ENCODE measurements at places on chromosomes 7 and 10. TPM values are rescaled to one million over a fixed set of nuclear protein-coding genes. Genes with fewer than 3 reads are reported as not detected.

- DNase-seq = no peak
Measured at GRCh38 chr7:158098125-158099030, 489.2 kb downstream of the PTPRN2 start.

- no peak for DNase-seq
Measured at GRCh38 chr7:156962145-156962544, 12.6 kb downstream of the NOM1 start.

GRCh38 chr10:48213047-48213446 is 61.4 kb downstream of the FRMPD2 start:
- no peak for DNase-seq

- peak; percentile 42 for DNase-seq
Measured at GRCh38 chr7:75905785-75906604, 9.0 kb upstream of the POR start.

- DNase-seq = peak; percentile 12
Measured at GRCh38 chr10:92419740-92420545, 129.0 kb downstream of the MARCHF5 start.

DNA sequence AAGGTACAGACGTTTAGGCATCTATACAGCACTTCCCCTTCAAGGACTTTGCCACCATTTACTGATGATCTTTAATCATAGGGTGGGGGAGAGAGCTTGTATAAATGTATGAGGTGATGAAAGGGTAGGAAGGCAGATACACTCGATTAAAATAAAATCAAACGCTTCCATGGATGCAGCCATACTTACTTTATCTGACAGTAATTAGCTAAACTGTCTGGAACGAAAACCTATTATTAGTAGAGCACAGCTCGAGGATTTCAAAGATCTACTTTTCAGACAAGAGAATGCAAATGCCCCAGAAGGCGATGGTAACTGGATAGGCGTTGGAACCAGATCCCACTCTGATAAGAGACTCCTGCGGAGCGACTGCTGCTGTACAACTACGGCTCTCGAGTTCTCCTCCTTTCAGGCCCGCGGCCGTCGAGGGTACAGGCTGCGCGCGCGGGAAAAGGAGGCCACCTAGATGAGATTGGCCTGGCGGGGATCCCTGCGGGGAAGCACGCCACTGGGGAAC is 3.1 kb upstream of the NKX2-3 start:
- no peak for DNase-seq

DNA sequence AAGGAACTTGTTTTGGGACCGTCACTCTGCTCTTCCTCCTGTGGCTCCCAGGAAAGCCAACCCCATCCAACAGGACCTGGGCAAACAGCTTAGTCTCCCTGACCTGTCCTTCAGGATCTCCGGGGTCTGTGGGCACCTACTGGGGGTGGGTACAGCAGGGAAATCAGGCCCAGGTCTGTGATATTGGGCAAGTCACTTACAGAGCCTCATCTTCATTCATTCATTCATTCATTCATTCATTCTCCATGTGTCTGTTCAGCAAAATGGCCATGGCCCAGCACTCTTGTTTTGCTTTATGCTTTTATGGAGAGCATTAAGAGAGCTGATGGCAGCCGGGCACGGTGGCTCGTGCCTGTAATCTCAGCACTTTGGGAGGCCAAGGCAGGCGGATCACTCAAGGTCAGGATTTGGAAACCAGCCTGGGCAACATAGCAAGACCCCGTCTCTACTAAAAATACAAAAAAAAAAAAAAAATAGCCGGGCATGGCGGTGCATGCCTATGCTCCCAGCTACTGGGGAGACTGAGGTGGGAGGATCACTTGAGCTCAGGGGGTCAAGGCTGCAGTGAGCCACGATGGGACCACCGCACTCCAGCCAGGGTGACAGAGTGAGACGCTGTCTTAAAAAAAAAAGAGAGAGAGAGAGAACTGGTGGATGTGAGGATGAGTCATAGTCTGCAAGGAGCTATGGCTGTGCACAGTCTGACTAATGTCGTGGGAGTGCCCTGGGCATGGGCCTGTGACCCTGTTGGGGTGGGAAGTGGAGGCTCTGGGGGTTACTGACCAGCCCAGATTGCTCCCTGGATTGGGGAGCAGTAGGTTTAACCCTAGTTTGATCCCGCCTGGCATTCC is 54.3 kb downstream of the CLIP2 start:
- DNase-seq = peak; percentile 81

DNA sequence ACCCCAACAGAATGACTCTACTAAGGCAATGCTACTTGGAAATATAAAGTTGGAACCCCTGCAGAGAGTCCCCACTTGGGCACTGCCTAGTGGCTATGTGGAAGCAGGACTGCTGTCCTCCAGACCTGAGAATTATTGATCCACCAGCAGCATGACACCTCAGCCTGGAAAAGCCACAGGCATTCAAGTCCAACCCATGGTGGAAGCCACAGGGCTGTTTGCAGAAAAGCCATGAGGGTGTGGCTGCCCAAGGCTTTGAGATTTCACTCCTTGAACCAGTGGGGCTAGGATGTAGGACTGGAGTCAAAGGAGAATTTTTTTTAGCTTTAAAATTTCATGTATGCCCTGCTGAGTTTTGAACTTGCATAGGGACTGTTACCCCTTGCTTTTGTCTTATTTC is 13.6 kb upstream of the GHRHR start:
- no peak for DNase-seq

GRCh38 chr7:81869670-81870069 is 99.8 kb upstream of the HGF start:
- peak; percentile 10 for DNase-seq

DNA sequence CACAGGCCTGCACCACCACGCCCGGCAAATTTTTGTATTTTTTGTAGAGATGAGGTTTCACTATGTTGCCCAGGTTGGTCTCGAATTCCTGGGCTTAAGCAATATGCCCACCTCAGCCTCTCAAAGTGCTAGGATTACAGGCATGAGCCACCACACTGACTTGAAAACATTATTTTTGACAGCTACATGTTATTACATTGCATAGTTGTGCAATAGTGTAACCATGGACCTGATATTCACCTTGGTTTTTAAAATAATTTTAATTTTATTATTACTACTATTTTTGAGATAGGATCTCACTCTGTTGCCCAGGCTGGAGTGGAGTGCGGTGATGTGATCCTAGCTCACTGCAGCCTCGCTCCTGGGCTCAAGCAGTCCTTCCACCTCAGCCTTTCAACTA is 18.4 kb downstream of the AKAP9 start:
- no peak for DNase-seq

DNA sequence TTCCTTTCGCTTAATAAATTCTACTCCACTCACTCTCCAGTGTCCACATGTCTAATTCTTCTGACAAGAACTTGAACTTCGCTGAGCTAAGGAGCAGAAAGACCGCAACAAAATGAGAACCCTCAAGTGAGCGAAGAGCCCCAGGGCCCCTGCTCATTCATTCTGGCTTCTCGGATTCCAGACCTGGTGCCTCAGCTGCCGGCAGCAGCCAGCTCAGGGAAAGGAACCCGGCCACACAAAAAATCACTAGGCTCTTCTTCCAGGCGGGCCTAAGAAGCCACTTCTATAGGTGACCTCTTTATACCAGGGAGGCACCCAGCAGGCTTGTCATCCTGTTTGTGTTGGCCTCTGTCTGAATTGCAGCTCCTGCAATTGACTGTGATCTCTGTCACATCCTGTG is 33.3 kb downstream of the OTUD1 start:
- no peak for DNase-seq

DNA sequence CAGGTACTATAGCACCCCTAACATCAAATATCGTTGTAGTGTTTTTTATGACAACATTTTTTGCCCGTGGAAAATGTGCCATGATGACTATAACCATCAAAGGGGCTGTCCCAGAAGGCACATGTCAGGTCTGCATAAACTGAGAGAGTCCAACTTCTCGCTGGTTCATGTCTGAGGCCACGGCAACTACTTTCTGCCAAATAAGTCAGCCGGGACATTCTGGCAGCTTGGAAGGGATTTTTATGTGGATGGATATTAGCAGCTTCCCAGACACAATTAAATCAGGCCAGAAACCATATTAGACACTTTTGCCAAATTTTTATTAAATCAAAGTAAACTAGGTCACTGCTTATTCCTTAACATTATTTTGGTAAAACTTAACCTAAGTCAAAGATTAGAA is 477.4 kb upstream of the FZD8 start:
- DNase-seq = no peak

DNA sequence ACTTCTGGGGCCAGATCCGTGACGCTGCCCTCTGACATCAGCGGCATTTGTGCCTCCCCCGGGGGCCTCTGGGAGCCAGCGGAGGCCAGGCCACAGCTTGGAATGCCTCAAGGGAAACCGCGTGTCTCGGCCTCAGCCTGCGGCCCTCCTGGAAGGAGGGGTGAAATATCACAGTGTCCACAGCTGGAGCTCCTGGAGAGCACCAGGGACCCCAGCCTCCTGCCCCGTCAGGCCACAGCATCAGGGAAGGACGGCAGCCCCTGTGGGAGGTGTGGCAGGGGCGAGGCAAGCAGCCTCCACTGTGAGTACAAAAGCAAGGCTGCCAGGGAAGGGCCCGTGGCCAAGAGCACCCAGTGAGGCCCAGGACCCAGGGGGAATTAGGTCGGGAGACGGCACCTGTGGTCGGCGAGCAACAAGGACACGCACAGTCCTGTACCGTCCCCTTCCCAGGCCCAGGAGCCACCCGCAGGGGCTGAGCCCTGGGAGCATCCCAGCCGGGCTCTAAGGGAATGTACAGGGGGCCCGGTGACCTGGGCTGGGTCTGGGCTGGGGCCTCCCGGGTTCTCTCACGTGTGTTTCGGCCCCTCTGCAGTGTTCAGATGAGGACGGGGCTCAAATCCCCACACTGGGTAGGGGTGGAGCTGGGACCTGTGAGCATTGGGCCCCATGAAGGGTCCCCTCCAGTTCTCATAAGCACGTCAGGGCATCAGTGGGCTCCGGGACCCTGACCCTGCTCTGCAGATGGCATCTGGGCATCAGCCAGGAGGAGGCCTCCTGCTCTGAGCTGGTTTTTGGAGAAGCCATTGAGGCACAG is 18.7 kb upstream of the KNDC1 start:
- no peak for DNase-seq

- peak; percentile 2 for DNase-seq
Measured at GRCh38 chr7:127411176-127411575, 18.7 kb upstream of the ZNF800 start.

DNA sequence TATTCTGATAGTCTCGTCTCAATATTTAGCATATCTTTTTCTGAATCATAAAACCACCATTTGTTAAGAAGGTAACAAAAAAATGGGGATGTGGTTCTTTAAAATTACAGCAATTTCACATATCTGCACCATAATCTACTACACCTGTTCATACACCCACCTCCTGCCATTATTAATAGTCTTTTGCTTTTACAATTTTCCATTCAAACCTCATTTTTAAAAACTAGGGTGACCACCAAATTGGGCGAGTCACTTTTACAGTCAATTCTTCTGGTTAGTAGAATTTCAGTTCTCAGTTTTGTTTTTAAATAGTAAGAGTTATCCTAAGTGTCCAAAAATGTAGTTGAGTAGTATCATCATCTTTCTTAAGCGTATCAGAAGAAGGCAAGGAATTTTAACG is 48.4 kb upstream of the GSAP start:
- no peak for DNase-seq

GRCh38 chr10:34157501-34157900 is 657.6 kb downstream of the PARD3 start:
- DNase-seq = no peak

DNA sequence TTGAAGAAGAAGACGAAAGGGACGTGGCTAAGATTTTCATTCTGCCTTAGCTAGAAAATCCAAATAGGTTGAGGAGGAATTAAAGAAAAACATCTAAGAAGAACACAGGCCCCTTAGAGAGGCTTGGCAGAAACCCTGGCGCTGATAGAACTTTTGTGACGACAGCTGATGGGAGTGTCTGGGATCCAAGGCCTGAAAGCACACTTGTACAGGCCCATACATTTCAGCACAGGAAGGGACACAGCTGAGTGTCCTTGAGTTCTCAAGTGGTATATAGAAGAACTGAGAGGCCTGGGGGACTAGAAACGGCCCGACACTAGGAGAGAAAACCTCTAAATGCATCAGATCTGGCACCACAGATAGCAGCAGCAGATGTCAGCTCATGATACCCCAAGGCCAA is 39.5 kb downstream of the PRPS1L1 start:
- DNase-seq = no peak

DNA sequence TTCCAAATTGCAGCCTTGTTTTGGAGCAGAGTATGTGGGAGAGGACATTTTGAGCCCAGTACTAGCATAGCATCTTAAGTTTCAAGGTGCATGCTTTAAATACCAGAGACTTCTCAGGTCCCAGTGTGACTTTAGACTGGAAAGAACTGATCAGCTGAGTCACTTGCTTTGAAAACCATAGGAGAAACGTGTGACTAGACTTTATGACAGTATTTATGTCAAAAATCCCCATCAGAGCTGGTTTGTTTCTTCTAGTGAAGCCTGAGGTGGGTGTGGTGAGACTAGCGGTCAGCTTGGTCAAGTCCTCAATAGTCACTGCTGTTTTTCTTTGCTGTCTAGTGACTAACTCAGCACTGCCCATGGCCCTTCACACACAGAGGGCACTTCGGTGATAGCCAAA is 724.2 kb downstream of the GATA3 start:
- DNase-seq = no peak

GRCh38 chr10:96118604-96119450 is 11.3 kb upstream of the ZNF518A start:
- no peak for DNase-seq

GRCh38 chr7:123747620-123748141 is 1.1 kb downstream of the WASL start:
- DNase-seq = peak; percentile 95

DNA sequence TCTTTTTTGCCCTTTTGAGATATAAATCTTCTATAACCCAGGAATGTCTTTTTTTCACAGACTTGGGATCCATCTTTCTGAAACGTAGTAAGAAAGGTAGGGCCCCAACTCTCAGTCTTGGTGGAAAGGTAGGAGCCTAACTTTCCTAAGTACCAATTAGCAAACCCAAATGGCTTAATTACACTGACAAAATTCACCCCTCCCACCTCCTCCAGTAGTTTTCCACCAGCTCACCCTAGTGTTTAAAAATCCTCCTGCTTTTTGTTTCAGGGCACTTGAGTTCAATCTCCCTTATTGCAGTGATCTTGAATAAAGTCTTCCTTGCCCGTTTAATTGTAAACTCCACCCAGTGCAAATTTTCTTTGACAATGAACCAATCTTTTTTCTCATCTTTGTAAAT is 600.0 kb downstream of the PHTF2 start:
- DNase-seq = no peak

DNA sequence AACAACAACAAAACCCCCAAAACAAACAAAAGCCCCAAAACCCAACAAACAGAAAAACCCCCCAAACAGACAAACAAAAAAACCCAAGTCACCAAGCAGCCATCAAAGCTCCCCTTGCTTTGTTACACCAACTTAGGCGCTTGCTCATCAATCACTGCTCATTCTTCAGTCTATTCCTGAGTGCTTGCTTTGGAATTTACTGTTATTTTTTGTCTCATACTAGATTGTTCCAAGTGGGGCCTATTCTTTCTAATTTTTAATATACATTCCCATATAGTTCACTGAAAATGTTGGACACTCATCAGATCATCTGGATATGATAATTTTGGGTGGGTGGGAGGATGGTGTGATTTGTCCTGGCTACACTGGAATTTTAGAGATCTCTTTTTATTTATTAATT is 126.0 kb upstream of the JCAD start:
- peak; percentile 42 for DNase-seq

The KIF11 gene
- total RNA-seq = 2.8 TPM

The ZNF425 gene
- total RNA-seq = 7.1 TPM

The PNLIPRP1 gene
- not detected for total RNA-seq

The FRMPD2 gene
- 0.39 TPM for total RNA-seq

The PLXDC2 gene
- total RNA-seq = 44.5 TPM

The OPN1SW gene
- total RNA-seq = not detected

The CD36 gene
- total RNA-seq = 2.6 TPM

The IFIT1B gene
- not detected for total RNA-seq

The TSPAN13 gene
- 57.0 TPM for total RNA-seq

The ENKUR gene
- total RNA-seq = 0.22 TPM

The TSPAN12 gene
- total RNA-seq = 9.8 TPM

The GNGT1 gene
- not detected for total RNA-seq
